NB4 (cell line): ENCODE measurements at places on chromosomes 4 and X.
A peak's percentile ranks its signal among the peaks of the same experiment; 100 is the strongest.

- no peak for DNase-seq
These were observed 17.3 kb downstream of the LRPAP1 start for GRCh38 chr4:3514806-3515501.

GRCh38 chr4:52317981-52318380 is 266.9 kb downstream of the SPATA18 start:
- DNase-seq, result no peak

GRCh38 chrX:54496517-54496852 is 451 bp upstream of the FGD1 start:
- DNase-seq, result no peak

GRCh38 chrX:132015875-132016274 is 7.2 kb upstream of the STK26 start:
- DNase-seq, result no peak

DNA sequence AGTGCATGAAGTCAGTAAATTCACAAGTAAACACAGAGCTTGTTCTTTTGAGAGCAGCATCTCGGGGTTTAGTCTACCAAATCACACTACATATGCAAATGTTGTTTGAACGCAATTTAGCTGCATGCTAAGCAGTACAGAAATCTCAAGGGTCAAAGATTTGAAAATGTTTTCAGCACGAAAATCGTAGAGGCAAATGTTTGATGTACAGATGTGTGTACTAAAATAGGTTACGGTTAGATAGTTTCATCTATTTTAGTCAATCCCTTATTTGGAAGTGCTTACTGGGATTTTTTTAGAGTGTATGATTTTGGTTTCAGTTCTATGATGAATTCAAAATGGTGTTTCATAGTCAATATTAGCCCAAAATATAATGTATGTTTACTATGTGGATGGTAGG is 1928.2 kb upstream of the TENM3 start:
- DNase-seq, result no peak

DNA sequence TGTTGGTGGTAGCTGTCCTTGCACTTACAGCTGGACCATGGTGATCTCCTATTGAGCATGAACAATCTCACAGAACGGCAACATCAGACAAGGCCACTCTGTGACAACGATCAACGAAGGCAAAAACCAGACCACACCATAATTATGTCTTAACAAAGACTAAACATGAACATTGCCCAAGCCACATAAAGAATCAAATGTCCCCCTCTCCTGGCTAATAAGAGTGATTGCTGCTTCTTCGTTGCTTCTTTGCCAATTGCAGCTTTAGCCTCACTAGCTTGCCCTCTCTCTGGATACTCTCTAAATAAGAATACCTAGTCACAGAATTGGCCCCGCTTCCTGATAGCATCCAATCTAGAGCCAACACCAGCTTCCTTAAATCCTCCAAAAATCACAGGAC is 41.5 kb upstream of the PGRMC1 start:
- peak; percentile 15 for DNase-seq

DNA sequence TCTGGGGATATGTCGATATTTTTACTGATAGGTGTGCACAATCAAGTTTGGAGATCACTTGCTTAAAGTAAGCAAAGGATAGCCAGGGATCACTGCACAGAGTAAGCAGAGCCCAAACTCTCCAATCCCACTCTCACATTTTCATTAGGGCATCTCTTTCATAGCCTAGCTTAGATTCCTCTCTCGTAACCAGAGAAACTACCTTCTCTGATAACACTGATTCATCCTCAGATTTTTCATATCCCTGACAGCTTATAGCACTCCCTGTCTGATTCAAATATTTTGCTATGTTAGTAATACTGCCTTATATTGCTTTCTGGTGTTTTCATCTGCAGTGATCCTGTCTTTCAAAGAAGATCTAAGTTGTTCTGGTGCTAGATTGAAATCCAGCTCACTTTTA is 123.7 kb downstream of the CBLL2 start:
- no peak for DNase-seq

- DNase-seq, result no peak
These were observed 94.8 kb downstream of the CLNK start for GRCh38 chr4:10589799-10590198.

- DNase-seq, result no peak
These were observed 102.6 kb downstream of the HS6ST2 start for GRCh38 chrX:132855780-132856341.

- DNase-seq, result no peak
These were observed 284.0 kb downstream of the BCOR start for GRCh38 chrX:39813631-39814277.

GRCh38 chrX:119151051-119151380 is 23.4 kb upstream of the KIAA1210 start:
- no peak for DNase-seq

GRCh38 chr4:81350040-81350439 is 121.7 kb downstream of the RASGEF1B start:
- DNase-seq, result no peak

- DNase-seq, result no peak
These were observed 5.5 kb upstream of the IRAK1 start for GRCh38 chrX:154025230-154025629.

- peak; percentile 82 for DNase-seq
These were observed 2.9 kb upstream of the MND1 start for GRCh38 chr4:153341575-153342090.

DNA sequence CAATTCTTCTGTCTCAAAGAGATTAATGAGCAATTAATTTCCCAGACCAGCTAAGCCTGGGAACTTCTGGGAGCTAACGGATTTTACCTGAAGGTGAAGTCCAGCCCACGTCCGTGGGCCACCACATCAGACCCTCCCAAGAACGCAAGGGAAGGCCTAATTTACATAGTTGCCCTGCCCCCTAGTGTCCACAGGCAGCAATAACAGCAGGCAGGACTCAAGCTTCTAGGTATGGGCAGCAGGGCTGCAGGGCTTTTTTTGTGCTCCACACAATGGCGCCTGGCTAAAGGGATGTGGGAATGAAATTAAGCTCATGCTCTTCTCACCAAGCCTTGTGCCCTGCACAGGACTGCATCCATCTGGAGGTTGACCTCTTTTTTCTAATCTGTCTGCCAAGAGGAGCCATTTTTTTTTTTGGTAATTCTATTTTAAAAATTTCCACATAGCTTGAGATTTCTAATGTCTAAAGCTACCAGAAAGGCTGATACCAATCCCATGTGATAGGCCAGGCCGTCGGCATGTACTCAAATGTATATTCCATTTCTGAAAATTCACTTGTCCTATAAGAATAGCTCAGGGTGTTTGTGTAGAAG is 111.9 kb upstream of the TMEM164 start:
- DNase-seq, result peak; percentile 79

GRCh38 chr4:26964994-26965393 is 104.4 kb downstream of the STIM2 start:
- no peak for DNase-seq

DNA sequence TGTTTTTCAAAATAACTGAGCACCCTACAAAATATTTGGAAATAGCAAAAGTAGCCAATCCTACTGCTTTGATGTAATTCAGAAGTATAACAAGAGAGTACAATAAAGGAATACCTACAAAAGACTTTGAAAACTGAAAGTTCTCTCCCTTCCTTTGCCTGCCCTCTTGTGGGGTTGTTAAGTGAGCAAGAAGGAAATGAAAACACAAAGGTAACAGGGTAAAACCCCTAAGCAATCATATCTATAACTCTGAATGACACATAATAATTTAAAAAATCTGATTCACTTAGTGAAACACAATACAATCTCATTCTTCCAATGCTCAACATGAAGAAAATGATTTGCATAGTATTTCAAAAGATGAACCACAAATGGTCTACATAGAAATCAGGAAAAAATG is 98.2 kb downstream of the FRYL start:
- DNase-seq, result no peak
